ENCODE measurements at places on chromosomes 13 and 19.

- no peak for DNase-seq
These were observed 10.3 kb downstream of the ACTN4 start for GRCh38 chr19:38657633-38658222.

DNA sequence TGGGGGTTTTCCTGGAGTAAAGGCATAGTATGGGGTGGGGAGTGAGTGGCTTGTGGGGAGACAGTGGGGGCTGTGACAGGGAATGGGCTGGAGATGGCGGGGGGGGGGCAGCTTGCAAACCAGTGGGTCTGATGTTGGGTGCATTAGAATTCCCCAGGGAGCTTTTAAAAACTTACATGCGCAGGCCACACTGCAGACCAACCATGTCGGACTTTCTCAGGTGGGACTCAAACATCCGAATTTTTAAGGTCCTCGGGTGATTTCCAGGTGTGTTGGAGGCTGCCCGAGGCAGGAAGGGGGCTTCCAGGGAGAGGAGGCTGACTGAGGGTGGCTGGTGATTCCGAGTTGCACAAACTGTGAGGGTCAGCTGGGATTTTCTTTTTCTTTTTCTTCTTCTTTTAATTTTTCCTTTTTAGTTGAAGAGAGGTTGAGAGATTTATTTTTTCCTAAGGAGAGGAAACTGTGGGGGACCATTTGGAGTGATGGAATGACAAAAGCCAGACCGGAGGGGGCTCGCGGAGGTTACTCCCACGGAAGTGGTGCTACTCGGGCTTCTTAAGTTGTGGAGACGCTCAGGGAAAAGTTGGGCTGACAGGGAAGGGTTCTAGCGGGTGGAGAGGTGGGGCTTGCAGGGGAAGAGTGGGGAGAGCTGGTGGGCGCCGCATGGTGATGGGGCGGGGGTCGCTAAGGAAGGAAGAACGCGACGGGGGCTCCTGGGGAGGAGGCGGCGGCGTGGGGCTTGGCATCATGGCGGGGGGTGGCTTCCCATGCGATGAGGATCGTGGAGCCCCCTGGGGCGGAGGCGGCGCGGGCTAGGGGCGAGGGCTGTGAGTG is 997 bp upstream of the CACNG8 start:
- no peak for DNase-seq

DNA sequence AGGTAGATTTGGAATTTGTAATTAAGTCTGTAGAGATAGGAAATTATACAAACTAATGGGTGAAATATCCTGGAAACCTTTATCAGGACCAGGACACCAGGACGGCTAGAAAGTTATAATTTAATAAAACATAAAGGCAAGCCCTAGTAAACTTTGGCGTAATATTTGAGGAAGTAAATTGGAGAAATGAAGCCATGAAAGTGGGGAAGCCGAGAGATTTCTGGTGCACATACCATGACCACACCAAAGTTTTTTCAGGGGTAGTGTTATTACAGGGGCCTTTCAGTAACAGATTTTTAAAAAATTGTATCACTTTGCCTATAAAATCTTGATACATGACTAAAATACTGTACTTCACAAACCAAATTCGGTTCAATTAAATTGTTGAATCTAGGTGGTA is 54.7 kb upstream of the URAD start:
- DNase-seq: peak; percentile 21

GRCh38 chr13:81319351-81319750 is 978.4 kb upstream of the SPRY2 start:
- DNase-seq: no peak

GRCh38 chr19:35509018-35509652 is 4.3 kb downstream of the DMKN start:
- no peak for DNase-seq

GRCh38 chr13:29532821-29533220 is 62.7 kb downstream of the SLC7A1 start:
- no peak for DNase-seq

GRCh38 chr13:102234618-102235017 is 167.2 kb downstream of the FGF14 start:
- no peak for DNase-seq

- DNase-seq: peak; percentile 70
These were observed 7.2 kb downstream of the VASP start for GRCh38 chr19:45514376-45515051.

GRCh38 chr19:2231621-2232221 is 4.4 kb downstream of the PLEKHJ1 start:
- no peak for DNase-seq

- DNase-seq: no peak
These were observed 5.7 kb downstream of the WDR62 start for GRCh38 chr19:36060430-36060829.

GRCh38 chr13:80873589-80873988 is 532.7 kb upstream of the SPRY2 start:
- peak; percentile 98 for DNase-seq

DNA sequence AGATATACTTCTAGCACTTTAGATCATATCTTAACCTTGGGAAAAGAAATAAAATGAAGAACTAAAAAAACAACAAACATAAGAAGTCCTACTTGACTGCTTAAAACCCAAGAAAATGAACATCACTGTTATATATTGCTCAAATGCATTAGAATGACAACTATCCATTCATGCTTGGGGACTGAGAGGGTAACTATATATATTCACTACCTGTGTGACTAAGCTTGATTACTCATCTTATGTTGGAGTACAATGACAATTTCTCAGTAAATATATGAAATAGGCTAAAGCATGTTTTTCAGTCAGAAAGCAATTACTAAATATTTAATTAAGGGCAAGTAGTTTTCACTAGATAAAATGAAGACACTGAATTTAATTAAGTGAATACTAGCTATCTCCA is 40.1 kb downstream of the ZC3H13 start:
- no peak for DNase-seq

DNA sequence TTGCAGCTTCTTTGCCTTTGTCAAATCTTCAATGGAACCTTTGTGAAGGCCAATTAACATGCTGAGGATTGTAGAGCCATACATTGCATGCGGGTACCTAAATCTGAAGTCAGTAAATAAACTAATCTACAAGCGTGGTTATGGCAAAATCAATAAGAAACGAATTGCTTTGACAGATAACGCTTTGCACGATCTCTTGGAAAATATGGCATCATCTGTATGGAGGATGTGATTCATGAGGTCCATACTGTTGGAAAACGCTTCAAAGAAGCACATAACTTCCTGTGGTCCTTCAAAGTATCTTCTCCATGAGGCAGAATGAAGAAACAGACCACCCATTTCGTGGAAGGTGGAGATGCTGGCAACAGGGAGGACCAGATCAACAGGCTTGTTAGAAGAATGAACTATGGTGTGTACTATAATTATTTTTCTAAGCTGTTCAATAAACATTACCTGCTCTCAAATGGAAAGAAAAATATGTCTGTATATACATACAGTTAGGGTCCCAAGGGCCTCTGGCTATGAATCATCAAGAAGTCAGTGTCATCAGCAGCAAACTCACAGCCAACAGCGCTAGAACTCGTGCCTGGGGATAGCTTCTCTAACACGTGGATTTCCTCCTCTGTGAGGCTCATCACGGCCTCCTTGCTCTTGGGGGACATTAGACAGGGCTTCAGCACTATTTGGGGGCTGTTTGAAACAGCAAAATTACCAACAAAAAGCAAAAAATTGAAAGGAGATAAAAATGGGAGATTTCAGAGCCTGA is 2.9 kb upstream of the CD70 start:
- no peak for DNase-seq

DNA sequence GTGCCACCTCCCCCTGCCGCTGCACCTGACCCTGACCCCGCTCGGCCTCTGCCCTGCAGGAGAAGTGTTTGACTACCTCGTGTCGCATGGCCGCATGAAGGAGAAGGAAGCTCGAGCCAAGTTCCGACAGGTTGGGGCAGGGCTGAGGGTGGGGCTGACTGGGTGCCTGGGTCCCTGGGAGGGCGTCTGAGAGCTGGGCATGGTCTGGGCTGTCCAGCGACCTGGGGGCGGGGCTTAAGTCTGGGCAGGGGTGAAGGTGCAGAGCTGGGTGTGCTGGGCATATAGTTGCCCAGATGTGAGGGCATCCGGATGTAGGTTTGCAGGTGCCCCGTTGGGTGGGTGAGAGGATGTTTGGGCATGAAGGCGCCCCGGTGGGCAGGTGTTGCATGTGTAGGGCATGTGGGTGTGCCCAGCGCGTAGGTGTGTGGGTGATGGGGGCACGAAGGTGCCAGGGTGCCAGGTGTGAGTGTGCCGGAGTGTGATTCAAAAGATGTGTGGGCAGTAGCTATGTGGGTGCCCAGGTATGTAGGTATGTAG is 13.8 kb downstream of the MARK4 start:
- DNase-seq: no peak

GRCh38 chr19:35006342-35006998 is 6.3 kb downstream of the GRAMD1A start:
- no peak for DNase-seq

DNA sequence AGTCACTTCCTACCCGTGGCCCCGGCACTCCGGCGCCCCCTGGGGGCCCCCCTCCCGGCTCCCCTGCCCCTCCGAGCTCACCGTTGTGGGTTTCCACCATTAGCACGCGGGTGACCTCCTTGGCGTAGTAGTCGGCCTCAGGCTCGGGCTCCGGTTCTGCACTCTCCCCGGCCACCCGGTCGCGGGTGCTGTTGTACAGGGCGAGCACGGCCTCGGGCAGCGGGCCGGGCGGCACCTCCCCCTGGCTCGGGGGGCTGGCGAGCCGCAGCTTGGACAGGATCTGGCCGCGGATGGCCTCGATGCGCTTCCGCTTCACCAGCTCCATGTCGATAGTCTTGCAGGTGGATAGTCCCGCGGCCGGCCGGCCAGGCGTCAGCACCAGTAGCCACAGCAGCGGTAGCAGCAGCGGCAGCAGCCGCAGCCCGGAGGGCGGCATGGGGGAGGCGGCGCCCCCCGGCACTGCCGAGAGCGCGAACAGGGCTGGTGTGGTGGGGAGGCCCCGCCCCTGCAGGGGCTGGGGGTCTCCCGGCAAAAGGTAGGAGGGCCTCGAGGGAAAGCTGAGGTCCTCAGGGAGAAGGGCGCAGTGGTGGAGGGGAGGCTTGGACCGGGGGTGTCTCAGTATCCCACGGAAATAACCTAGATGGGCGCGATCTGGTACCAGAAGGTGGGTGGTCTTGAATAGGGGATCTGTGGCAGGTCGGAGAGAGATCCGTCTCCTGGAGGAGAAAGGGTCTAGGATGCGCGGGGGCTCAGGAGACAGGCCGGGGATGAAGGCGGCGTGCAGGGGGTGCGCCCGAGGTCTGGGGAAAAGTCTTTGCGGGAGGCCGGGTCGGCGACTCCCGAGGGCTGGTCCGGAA is 885 bp downstream of the TGFB1 start:
- peak; percentile 58 for DNase-seq

- no peak for DNase-seq
These were observed 11.0 kb downstream of the GAS6 start for GRCh38 chr13:113852536-113853517.

Data from AML-193 (cell line).